ENCODE measurements at places on chromosomes 7 and 10.

DNA sequence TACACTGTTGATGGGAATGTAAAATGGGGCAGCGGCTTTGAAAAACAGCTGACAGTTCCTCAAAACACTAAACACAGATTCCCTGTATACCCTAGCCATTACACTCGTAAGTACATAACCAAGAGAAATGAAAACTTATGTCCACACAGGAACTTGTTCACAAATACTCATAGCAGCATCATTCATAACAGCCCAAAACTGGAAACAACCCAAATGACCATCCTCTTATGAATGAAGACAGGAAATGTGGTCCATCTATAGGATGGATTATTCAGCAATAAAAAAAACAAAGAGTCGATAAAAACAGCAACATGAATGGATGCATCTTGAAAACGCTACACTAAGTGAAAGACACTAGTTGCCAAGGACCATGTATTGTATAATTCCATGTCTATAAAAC is 23.7 kb downstream of the NMT2 start:
- no peak for DNase-seq

DNA sequence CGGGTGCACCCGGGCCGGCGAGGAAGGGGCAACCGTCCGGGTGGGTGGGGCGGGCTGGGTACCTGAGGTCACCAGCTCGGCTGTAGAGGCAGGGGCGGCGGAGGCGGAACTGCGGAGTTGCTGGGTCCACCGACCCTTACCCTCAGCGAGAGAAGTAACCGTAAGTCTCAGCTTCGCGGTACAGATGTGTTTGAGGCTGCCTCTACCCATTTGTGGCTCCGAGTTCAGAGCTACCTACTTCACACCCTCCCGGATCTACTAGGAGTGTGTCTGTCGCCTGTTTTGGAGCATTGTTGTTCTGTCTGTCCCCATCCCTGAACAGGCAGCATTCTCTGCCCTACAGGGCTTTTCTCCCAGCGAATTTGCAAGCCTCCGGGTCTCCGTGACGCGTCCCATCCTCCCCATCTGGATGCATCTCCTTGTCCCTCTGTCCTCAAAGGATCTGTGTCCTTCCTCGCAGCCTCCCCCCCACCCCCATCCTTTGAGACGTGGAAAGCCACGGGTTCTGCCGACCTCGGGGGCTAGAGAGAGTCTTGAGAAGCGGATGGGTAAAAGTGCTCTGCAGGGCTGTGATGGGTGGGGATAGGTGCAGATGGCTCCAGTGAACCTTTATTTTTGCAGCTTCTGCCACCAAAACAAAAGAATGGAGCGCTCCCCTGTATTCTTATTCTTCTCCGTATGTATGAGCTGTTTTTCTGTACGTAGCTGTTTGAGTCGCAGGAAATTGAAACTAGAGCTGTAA is 757 bp downstream of the ANKIB1 start:
- DNase-seq: peak; percentile 22

DNA sequence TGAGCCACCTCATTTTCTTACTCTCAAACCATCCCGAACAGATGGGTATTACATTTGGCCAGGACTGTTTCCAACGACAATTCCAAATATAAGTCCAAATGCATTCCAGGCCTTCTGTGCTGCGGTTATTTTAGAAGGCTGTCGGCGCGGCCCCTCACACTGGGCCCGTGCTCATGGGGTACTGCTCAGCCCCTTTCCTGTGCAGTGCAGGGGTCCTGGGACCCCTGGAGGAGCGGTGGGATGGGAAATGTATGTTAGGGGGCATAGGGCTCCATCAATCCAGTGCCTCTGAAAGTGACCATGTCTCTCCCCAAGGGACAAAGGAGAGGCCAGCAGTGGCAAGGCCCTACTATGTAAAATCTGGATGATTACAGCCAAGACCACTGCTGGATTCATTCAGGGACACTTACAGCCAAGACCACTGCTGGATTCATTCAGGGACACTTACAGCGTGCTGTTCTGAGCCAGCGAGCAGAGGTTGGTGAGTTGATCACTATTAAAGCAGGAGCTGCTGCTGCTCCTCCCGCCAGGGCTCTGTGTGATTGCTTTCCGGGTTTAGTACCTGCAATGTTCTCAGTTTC is 66.3 kb downstream of the CHST15 start:
- DNase-seq: no peak

- DNase-seq: no peak
Measured at GRCh38 chr7:115674467-115675024, 356.0 kb downstream of the TFEC start.

- no peak for DNase-seq
Measured at GRCh38 chr10:3473271-3473670, 300.7 kb upstream of the PITRM1 start.

- DNase-seq: no peak
Measured at GRCh38 chr10:6674291-6674690, 94.2 kb upstream of the PRKCQ start.

DNA sequence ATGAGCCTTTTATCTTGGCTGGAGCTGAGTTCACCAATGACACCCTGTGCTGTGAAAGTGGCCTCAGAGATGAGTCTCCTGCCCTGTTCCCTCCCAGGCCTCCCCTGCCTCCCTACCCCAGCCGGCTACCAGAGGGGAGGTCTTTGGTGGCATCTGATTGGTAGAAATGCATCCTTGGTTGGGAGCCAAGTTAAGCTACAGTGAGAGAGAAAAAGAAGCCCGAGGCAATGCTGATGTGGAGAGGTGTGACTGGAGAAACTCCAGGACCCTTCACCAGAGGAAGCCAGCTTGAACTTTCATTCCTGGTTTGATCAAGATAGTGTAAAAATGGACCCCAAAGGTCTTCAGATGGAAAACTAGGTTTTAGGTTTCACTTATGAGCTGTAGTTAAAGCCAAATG is 191.1 kb upstream of the TCF7L2 start:
- no peak for DNase-seq

GRCh38 chr7:12316925-12317324 is 86.7 kb downstream of the VWDE start:
- DNase-seq: no peak

DNA sequence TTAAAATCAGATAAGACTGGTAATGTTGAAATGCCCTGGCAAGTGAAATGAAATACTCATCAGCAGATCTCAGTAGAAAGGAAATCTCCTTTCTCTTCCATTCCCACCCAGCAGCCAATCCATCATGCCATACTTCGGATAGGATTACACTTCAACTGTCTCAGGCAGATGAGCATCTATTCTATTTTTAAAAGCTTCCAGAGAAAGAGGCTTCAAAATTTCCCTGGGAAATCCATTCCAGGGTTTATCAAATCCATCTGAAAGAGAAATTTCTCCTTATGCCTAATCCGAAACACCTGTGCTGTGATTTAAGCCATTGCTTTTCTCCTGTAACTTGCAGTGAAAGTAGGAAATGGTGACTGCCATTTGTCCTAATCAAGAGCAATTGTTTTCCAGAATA is 60.4 kb upstream of the RAPGEF5 start:
- DNase-seq: no peak

GRCh38 chr7:157515342-157516041 is 178.7 kb downstream of the DNAJB6 start:
- no peak for DNase-seq

DNA sequence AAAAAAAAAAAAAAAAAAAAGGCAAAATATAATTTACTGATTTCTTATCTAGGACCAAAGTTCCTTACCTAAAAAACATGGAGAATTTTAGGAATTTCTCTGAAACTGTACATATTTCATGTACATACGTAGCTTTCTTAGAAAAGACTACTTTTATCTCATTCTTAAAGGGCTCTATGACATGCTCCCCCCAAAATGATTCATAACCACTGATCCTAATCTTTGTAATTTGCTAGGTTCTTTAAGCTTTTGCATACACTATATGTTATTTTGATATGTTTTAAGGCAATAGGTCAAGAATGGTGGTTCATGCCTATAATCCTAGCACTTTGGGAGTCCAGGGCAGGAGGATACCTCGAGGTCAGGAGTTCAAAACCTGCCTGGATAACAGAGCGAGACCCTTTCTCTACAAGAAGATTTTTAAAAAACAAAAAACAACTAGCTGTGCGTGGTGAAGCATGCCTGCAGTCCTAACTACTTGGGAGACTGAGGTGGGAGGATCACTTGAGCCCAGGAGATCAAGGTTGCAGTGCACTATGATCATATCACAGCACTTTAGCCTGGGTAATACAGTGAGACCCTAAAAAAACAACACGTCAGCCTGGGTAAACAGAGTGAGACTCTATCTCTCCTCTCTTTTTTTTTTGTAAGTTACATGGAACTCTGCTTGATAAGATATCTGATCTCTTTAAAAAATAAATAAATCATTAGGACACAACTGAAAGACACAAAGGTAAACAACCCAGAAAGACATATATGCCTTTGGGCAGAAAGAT is 54.8 kb downstream of the ATAD1 start:
- no peak for DNase-seq

All from CD4-positive, alpha-beta T cell treated with Interleukin-6 for 4 hours (primary cell).